NCI-H187 (cell line): ENCODE measurements at places on chromosomes 3 and 15.

- no peak for DNase-seq
These were observed 23.6 kb downstream of the PYGO1 start for GRCh38 chr15:55564347-55565145.

- no peak for DNase-seq
These were observed 302.3 kb upstream of the ICE2 start for GRCh38 chr15:60781211-60781713.

DNA sequence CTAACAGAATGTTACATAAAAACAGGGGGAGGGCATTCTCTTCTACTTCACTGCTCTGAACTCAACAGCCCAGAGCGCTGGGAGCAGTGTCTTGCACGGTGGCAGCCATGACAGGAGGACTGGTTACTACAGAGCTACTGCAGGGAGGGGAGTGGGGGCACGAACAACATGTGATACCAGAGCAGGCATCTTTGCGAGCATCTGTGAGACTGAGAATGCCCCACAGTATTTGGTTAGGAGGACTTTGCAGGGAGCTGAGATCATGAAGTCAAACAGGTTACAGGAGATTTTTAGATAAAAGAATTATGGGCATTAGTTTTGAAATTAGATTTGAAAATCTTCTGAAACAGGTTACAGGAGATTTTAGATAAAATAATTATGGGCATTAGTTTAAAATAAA lies 58.8 kb upstream of the GOLGA8B start:
- no peak for DNase-seq

DNA sequence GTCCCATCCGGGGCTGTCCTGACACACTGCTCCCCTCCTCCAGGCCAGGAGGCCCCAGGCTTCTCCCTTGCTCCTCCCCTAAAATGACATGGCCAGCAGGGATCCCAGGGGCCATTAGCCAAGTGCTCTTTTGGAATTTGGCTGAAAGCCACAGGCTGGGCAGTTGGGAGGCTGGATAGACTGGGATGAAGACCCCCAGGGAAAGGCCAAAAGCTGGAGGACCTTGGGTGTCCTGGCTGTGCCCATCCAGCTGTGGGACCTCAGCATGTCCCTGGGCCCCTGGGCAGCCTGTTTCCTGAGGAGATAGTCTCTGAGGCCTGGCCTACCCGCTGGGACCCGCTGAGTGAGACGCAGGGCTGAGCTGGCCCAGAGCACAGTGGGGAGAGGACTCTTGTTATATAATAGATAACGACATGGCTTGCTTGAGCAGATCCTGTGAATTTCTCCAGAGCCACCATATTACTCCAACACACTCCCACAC lies 5.7 kb upstream of the PDE8A start:
- no peak for DNase-seq

DNA sequence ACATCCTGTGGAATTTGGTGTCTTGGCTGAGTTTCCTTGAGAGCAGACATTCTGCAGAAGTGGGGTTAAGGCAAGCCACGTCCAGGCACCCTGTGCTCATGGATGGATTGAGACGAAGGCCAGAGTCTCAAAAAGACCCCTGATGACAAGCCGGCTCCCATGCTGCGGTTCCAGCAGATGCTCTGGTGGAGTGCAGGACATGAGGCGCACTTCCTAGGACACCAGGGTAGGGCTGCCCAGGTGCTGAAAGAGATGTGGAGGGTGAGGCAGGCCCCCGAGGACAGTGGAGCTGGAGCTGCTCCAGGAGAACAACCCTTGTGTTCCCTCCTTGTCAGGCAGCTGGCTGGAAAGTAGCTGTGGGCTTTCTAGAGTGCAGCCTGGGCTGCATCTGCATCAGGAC lies 81.0 kb downstream of the ASB7 start:
- DNase-seq: no peak

- DNase-seq: no peak
These were observed 226.3 kb downstream of the MCTP2 start for GRCh38 chr15:94457661-94458060.

DNA sequence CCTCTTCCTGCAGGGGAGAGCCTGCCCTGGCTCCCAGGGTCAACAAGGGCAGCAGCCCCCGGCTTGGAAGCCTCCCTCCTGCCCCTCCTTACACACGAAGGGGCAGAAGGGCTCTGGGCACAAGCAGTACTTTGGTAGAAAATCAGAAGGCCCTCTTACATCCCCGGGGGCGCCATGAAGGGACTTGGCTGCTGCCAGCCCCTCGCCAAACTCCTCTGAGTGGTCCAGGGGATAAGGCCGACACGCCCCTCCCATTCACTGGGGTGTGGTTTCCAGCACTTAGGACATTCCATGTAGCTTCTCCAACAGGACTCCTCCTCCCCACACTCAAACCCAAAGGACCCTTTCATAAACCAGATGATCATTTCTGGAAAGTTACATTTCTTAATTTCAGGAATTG lies 1.2 kb upstream of the ST8SIA2 start:
- DNase-seq: no peak

- DNase-seq: no peak
These were observed 250.7 kb downstream of the OPA1 start for GRCh38 chr3:193843474-193844301.

DNA sequence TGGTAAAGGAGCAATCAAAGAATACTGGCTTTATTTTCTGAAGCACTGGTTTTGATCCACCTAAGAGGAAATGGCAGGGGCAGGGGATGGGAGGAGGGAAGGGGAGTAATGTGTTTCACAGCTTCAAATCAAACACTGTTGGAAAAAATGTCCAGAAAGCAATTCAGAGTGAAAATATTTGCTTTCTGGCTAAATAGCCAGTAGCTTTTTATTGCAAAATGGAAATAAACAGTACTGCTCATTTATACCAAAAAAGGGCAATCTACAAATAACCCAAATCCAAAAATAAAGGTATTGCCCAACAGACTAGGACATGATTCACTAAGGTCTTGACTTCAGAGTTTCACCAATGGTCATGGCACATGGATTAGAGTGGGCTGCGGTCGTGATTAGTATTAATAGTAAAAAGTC lies 279.3 kb upstream of the THBS1 start:
- no peak for DNase-seq

DNA sequence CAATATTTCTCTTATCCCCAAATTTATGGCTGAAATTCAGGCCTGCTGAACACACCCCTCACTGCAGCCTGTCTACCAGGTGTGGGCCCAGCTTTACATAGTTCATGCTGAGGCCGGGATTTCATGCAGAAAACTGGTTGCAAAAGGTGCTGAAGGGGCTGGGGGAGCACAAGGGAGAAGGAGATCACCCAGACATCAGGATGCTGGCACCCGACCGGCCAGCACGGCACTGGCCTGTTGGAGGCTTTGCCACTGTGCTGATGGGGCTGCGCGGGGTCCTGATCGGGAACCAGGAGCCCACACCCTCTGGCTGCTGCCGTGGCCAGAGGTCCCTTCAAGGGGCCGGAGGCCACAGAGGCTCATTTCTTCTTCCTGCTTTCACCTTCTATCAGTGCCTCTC lies 177.9 kb upstream of the C2CD4B start:
- no peak for DNase-seq

DNA sequence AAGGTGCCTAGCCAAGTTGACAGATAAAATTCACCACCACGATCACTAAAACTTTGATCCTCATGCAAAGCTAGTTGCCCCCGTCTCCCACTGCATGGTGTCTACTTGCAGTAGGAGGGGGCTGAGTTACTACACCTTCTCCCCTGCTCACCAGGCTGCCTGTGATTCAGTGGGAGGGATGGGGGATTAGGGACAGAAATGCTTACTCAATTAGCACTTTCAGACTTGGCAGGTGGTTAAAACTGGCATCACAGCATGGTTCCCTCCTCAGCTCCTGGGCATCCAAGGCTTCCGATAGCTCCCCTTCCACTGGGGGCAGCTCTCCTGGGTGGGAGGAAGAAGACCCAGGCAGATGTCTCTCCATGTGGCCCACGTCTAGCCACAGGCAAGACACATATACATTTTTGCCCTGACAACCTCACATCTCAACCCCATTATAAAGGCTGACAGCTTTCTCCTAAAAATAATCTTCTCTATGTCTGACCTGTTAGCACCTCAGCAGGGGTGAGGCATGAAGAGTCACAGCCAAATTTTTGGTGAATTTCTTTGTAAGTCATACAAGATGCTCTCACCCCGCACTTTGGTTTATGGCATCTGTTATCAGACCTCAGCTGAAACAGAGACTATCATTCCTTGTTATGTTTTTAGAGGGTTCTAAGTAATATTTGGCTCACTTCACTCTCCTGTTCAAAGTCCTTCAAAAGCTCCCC lies 369.0 kb downstream of the SV2B start:
- no peak for DNase-seq

DNA sequence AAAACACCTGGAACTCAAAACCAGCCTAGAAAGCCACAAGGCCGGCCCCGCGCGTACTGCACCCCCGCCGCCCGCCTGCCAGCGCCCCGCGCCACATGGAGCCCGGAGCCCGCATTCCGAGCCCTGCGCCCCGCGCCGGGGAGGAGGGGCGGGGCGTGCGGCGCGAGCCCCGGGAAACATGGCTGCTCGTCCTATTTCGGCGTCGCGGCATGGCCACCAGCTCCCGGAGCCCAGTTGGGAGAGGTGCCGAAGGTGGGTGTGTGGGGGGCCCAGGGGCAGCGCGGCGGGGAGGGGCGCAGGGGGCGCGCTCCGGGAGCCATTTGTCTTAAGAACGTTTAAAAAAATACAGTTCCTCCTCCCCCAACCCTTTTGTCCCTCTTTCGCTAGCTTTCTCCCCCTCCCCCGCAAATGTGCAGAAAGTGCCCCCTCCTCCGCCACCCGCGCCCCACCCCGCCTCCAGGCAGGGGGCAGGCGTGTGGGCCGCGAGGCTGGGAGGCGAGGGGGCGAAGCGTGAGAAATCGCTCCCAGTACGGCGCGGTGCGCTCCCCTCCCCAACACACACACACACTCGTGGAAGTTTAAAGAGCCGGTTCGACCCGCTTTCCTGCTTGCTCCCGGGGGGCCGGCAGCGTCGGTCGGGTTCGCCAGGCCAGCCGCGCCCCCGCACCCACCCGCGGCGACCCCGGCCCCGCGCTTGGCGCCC lies 2.5 kb downstream of the ANP32A start:
- no peak for DNase-seq

DNA sequence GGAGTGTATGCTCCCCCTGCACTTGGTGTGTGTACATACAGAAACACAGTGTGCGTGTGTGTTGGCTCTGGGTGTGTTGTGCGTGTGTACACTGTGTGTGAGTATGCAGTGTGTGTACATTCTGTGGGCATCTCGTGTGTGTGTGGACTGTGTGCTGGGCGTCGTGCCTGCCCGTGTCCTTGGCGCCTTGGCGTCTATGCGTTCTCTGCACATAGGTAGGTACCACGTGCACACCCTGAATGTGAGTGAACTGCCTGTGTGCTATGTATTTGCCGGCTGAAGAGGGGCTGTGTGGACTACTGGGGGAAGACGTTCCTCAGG lies 481 bp upstream of the ECE2 start:
- DNase-seq: no peak

DNA sequence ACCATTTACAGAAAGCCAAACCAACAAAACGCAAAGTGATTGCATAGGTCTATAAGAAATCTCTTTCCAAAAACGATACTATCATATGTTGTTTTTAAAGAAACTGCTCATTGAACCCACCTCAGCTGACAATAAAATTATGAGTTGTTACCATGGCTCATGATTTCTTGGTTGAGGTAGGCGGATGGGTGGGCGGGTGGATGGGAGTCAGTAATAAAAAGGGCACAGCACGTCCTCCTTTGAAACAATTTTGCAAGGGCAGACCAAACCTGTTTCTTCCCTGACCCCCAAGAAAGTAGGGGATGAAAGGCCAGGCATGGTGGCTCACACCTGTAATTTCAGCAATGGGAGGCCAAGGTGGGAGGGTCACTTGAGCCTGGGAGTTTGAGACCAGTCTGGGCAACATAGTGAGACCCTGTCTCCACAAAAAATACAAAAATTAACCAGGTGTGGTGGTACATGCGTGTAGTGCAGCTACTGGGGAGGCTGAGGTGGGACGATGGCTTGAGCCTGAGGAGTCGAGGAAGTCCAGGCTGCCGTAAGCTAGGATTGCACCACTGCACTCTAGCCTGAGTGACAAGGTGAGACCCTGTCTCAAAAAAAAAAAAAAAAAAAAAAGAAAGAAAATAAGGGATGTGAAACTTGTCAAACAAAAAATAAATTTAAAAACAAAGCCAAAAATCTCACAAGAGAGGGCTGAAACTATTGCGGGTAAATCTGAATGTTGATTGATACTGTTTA lies 2.1 kb downstream of the ABHD10 start:
- no peak for DNase-seq

DNA sequence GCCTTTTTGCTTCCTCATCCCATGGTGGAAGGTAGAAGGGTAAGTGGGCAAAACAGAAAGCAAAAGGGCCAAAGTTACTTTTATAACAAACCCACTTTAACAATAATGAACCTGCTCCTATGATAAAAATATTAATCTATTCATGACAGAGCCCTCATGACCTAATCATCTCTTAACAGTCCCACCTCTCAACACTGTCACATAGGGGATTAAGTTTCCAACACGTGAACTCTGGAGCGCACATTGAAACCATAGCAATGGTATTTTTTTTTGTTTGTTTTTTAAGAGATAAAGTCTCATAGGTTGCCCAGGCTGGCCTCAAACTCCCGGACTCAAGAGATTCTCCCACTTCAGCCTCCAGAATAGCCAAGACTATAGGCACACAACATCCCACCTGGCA lies 30.7 kb downstream of the KATNBL1 start:
- DNase-seq: no peak

DNA sequence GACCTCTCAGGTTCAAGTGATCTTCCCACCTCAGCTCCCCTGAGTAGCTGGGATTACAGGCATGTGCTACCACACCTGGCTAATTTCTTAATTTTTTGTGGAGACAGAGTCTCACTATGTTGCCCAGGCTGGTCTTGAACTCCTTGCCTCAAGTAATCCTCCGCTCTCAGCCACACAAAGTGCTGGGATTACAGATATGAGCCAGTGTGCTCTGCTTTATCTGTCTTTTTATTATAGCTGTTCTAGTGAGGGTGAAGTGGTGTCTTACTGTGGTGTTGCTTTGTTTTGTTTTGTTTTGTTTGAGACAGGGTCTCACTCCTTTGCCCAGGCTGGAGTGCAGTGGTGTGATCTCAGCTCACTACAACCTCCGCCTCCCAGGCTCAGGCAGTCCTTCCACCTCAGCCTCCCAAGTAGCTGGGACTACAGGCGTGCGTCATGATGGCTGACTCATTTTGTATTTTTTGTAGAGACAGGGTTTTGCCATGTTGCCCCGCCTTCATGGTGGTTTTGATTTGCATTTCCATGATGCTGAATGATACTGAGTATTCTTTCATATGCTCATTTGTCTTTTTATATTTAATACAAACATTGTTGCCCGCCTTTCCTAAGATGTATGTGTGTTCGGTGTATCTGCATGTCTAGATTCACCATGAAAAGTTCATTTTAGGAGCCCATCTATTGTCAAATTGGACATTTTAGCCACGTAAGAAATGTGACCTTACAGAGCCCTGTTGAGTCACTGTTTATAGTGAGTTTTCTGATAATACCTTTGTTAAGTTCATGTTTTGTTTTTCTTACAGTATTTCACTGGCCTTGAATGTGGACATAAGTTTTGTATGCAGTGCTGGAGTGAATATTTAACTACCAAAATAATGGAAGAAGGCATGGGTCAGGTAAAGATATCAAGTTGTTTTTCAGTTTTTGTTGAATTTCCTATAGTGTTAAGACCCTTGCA lies 80.6 kb downstream of the ARIH1 start:
- no peak for DNase-seq
